ENCODE measurements at places on chromosomes 4 and X. TPM values are rescaled to one million over a fixed set of nuclear protein-coding genes. Genes with fewer than 3 reads are reported as not detected.

GRCh38 chr4:134308910-134309309 is 107.3 kb upstream of the PABPC4L start:
- no peak for DNase-seq

- DNase-seq = no peak
Measured at GRCh38 chrX:133090236-133090809, 6.6 kb downstream of the USP26 start.

DNA sequence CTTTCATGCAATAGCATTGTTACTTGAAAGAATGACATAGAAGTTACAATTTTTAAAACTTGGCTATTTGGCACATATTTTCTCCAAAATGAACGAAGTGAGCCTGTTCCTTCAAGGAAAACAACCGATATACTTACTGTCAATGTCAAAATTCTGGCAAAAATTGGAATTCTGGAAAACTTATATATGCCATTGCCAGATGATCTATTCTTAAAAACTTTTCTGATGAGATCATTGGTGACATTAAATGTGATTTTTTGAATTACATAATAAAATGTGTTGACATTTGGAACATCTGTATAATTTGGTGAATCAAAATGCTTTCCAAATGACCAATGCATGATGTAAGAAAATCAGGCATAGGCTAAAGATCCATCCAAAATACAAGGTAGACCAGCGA is 209.0 kb downstream of the SCFD2 start:
- no peak for DNase-seq

DNA sequence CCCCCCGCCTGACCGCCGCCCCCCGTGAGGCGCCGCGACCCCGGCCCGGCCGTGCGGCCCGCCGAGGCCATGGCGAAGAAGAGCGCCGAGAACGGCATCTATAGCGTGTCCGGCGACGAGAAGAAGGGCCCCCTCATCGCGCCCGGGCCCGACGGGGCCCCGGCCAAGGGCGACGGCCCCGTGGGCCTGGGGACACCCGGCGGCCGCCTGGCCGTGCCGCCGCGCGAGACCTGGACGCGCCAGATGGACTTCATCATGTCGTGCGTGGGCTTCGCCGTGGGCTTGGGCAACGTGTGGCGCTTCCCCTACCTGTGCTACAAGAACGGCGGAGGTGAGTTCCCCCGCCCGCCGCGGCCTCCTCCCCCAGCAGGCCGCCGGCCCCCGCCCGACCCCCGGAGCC is 780 bp downstream of the SLC6A8 start:
- no peak for DNase-seq

DNA sequence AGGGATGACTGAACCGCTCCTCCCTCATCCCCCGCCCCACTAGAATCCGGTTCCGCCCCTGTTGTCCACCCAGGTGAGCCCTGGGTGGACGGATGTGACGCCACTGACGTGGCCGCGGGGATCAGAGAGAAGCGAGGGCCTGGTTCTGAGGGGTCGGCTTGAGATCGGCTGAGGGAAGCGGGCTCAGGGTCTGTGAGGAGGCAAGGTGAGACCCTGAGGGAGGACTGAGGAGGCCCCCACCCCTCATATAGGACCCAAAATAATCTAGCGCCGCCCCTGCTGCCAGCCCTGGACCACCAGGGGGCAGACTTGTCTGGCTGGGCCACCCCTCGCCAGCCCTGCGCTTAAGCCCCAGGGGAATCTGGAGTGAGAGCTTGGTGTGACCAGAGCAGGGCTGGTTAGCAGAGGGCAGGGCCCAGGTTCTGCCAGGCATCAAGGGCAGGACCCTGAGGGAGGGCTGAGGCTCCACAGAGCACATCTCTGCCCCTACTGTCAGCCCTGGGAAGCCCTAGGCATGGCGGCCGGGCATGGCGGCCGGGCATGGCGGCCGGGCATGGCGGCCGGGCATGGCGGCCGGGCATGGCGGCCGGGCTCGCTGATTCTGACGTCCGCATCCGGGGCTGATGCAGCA is at the start of gene MAGEA8:
TSS of gene MAGEA8 (plus strand) at position 103 of the 631 bp plus-strand sequence. CDS start 3,090 bp downstream, outside the sequence.
- DNase-seq = no peak

- DNase-seq = no peak
Measured at GRCh38 chr4:675036-675882, 917 bp downstream of the MYL5 start.

- DNase-seq = no peak
Measured at GRCh38 chr4:37502070-37502469, 184.1 kb downstream of the RELL1 start.

- no peak for DNase-seq
Measured at GRCh38 chr4:153232768-153233167, 28.5 kb downstream of the TRIM2 start.

Gene OFD1
- total RNA-seq = 30.3 TPM

DNA sequence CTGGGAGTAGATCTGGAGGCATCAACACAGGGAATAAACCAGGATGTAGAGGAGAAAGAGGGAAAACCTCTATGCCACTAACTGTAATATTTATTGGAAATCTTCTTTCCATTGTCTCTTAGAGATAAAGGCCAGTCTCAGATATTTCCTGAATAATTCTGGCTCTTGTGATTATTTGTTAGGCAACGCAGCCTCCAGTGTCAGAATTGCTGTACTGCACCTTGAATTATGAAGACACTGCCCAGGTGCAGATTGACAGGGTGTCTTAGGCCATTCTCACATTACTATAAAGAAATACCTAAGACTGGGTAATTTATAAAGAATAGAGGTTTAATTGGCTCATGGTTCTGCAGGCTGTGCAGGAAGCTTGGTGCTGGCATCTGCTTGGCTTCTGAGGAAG is 100.7 kb upstream of the ZDHHC15 start:
- no peak for DNase-seq

Gene IL21
- total RNA-seq = 0.19 TPM

Gene CHIC1
- total RNA-seq = 5.1 TPM

GRCh38 chr4:101183666-101184373 is 163.5 kb downstream of the PPP3CA start:
- DNase-seq = no peak

Gene CT47B1
- not detected for total RNA-seq

DNA sequence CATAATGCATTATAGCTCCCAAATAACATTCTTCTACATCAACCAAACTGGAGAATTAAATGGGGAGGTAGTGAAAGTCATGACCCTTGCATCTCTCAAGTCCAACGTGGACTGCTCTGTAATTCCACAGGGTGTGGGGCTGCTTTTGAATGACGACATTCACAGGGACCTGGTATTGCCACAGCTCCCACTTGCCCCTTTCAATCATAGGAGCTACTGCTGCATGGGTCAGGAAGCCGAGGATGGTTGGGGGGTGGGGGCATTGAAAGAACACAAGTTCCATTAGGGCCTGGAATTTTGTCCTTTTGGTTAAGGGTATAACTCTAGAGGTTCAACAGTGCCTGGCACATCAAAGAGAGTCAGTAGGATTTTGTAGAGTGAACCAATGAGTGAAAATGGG is 7.4 kb upstream of the CT55 start:
- no peak for DNase-seq

GRCh38 chr4:180363815-180364214 is 1879.4 kb upstream of the TENM3 start:
- DNase-seq = no peak

Gene AKAP4
- total RNA-seq = not detected

Gene WDR19
- total RNA-seq = 19.9 TPM

GRCh38 chr4:55255179-55255578 is 90.9 kb upstream of the SRD5A3 start:
- DNase-seq = no peak

- no peak for DNase-seq
Measured at GRCh38 chr4:77911091-77911490, 48.5 kb downstream of the MRPL1 start.

GRCh38 chr4:169658975-169659715 is 38.8 kb downstream of the CLCN3 start:
- DNase-seq = peak; percentile 27

Gene MED12
- total RNA-seq = 11.0 TPM

DNA sequence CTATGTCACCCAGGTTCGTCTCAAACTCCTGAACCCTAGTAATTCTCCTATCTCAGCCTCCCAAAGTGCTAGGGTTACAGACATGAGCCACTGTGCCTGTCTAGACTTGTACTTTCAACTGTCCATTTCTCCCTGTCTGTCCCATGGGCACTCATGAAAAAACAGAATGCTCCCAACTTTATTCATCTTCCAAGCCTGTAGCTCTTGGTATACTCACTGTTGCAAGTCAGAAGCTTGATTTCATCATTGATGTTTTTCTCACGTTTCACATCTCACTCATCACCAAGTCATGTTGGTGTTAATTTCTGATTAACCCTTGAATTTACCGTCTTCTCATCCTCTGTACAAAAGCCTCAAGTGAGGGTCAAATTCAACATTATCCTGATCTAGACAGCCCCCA is 7.3 kb upstream of the SRP72 start:
- no peak for DNase-seq

DNA sequence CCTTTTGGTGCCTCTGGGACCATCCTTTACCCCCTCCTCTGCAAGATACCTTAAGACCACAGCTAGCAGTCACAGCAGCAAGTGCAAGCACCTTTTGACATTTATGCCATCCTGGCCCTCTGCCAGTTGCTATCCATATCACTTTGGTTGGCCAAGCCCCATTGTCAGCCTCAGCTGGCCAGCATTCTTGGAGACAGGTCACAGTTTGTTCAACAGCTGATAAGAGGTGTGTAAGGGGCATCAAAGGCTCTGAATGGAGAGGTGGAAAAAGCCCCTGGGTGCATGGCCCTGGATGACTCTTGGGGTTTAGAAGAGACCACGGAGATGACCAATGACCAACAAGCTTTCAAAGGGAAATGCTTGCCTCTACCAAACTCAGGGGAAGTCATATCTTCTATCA is 133.6 kb upstream of the MAMLD1 start:
- no peak for DNase-seq

- no peak for DNase-seq
Measured at GRCh38 chr4:33176566-33176965, 2456.4 kb downstream of the PCDH7 start.

- no peak for DNase-seq
Measured at GRCh38 chrX:17511556-17511955, 136.6 kb downstream of the NHS start.

Gene IL3RA
- 4.9 TPM for total RNA-seq

DNA sequence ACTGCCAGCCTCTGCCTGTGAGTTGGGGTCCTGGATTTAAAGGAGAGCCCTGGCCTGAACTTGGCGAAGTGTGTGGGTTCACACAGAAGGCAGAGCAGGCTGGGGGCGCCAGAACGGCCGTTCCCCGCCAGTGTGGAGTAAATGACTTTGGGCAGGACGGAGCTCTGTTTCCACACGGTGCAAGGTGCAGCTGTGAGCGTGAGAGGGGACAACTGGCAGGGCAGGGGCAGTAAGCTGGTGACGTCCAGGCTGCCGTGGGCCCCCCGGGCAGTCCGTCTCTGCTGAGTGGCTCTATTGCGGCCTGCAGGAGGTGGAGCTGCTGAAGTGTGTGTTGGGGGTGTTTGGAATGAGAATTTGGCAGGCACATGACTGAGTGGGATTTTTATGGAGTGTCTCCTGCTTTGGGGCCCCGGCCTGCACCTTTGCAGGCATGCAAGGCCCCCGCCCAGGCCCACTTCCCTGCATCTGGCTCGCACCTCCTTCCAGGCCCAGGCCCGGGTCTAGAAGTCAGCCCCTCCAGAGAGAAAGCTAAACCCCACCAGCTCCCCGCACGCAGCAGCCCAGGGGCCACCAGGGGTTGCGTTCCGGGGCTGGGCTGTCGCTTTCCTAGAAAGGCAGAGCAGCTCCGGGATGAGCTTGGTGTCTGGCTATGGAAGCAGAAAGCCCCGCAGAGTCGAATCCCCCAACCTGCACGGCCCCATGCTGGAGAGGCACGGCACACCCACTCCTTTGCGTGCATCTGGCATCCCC is 62.2 kb upstream of the GRPEL1 start:
- no peak for DNase-seq

Gene SERTM2
- total RNA-seq = 0.14 TPM

Gene RNF150
- total RNA-seq = 2.9 TPM

- DNase-seq = no peak
Measured at GRCh38 chr4:107757864-107758476, 37.9 kb upstream of the PAPSS1 start.

Gene ADAMTS3
- total RNA-seq = 1.8 TPM

GRCh38 chr4:38802561-38803355 is 1.8 kb downstream of the TLR1 start:
- no peak for DNase-seq

- no peak for DNase-seq
Measured at GRCh38 chr4:7892212-7893019, 47.2 kb downstream of the AFAP1 start.

DNA sequence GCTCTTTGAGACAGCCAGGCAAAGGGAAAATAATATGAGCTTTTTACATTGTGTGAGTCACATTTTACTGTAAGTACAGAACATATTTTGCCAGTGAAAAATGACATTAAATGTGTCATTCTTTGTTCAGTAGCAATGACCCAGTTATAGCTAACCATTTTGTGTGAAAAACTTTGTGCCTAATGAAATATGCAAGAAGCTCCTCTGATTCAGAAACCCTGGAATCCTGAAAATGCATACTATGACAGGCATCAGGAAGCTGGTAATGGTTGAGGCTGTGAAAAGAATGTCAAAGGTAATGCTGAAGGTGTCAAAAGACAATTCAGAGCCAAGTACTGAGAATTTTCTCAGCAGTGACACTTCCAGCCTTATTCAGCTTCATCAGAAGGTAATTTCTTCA is 549.5 kb upstream of the SMIM31 start:
- no peak for DNase-seq

GRCh38 chr4:127778102-127778501 is 4.0 kb upstream of the HSPA4L start:
- no peak for DNase-seq

Gene PRDM8
- total RNA-seq = 1.3 TPM

GRCh38 chrX:9656277-9656676 is 109.4 kb downstream of the GPR143 start:
- no peak for DNase-seq

DNA sequence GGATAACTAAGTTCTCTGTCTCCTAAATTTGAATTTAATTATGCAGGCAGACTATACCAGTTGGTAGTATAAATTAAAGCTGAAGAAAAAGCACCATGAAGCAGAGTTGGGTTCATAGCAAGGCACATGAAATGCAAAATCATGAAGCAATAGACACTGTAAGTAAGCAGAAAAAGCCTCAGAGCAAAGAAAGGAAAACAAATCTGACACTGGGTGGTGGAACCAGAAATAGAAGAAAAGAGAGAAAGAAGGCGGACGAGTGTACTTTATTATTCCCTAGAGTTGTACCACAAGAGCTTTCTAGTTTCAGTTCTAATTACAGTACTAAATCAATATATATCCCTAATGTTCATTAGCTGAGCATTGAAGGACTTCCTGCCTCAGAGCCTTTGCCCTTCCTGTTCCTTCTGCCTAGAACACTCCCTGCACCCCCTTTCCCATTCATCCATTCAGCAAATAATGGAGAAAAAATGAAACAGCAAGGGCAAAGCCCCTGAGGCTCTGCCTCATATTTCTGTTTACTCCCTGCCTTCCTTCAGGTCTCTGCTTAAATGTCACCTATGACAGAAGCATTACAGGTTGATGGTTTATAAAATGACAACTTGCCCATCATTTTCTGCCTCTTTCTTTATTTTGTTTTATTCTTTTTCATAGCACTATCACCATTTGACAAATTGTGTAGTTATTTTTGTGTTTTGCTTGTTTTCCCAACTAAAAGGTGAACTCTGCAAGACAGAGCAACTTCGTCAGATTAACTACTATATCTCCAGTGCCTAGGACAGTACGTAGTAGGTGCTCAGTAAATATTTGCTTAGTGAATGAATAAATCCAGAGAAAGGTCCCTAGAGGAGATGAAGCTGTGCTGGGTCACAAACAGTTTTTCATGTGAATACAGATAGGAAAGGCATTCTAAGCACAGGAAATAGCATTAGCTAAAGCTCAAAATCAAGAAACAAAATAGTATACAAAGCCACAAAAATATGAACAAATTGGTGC is 154.0 kb upstream of the RASGEF1B start:
- no peak for DNase-seq
